ENCODE measurements at places on chromosomes 1 and 21. TPM values are rescaled to one million over a fixed set of nuclear protein-coding genes. Genes with fewer than 3 reads are reported as not detected.

The CFHR1 gene
- 0.18 TPM for total RNA-seq

The RGS13 gene
- total RNA-seq: not detected

The IFI44L gene
- total RNA-seq: 1.6 TPM

The PPIAL4G gene
- not detected for total RNA-seq

The LIN28A gene
- total RNA-seq: not detected

The DOP1B gene
- 17.9 TPM for total RNA-seq

The HTR6 gene
- not detected for total RNA-seq
